ENCODE measurements at places on chromosomes 5 and 9. TPM values are rescaled to one million over a fixed set of nuclear protein-coding genes. Genes with fewer than 3 reads are reported as not detected.

- no peak for DNase-seq
These were observed 975.4 kb downstream of the NR2F1-AS1 start for GRCh38 chr5:92605591-92605990.

ESM1 gene
- total RNA-seq, result 0.56 TPM

- no peak for DNase-seq
These were observed 42.2 kb downstream of the SECISBP2 start for GRCh38 chr9:89360465-89360864.

DNA sequence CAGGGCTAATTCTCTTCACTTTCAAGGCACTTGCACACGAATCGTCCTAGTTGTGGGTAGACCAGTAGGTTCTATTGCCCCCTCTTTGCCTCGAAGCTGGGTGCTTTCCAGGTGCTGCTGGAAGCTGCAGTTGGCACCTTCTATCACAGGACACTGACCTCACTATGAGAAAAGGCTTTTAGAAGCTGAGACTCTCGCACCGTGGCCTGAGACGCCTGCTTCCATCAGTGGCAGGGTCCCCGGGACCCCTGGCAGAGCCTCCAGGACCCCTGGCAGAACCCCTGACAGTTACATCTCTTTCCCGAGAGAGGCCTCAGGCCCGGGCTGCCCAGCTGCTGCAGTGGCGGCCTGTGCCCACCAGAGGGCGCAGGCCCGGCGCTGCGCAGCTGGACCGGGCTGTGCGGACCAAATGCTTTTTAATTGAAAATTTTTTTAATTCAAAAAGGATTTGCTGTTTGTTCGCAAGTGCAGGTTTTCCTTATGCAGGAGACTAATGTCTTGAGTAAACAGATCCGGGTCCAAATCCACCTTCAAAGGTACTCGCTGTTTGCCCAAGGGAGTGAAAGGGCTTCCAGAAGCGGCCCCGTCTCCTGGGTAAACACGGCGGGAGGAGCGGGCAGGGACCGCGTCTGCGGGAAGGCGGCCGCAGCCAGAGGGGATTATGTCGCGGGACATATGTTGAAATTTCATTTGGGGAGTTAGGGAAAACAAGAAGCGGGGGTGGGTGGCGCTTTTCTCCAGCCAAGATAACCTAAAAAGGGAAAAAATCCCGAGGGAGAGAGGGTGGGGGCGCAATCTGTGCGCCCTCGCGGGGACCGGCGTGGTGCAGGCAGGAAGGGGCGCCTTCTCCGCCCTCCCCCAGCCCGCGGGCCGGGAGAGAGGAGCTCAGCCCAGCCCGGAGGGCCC, 114.5 kb upstream of the LMX1B start:
- peak; percentile 49 for DNase-seq

- DNase-seq, result no peak
These were observed 1085.6 kb upstream of the WWC1 start for GRCh38 chr5:167205881-167206280.

DNA sequence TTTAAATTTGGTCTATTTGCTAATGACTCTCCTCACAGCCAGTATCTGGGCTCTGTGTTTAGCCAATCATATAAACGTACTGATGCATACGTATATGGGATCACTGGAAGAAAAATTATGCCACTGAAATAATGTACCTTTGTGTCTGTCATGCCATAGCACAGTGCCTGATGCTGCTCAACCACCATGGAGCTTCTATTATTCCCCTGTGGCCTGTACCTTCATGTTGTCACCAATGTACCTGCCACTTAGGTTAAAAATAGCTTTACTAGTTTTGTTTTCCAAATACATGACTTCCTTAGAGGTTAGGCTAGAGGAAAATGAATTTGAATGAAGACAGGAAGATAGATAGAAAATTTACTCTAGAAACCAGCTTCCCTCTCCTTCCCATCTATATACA, 34.6 kb downstream of the HACD4 start:
- no peak for DNase-seq

CSF2 gene
- total RNA-seq, result 128 TPM

DNA sequence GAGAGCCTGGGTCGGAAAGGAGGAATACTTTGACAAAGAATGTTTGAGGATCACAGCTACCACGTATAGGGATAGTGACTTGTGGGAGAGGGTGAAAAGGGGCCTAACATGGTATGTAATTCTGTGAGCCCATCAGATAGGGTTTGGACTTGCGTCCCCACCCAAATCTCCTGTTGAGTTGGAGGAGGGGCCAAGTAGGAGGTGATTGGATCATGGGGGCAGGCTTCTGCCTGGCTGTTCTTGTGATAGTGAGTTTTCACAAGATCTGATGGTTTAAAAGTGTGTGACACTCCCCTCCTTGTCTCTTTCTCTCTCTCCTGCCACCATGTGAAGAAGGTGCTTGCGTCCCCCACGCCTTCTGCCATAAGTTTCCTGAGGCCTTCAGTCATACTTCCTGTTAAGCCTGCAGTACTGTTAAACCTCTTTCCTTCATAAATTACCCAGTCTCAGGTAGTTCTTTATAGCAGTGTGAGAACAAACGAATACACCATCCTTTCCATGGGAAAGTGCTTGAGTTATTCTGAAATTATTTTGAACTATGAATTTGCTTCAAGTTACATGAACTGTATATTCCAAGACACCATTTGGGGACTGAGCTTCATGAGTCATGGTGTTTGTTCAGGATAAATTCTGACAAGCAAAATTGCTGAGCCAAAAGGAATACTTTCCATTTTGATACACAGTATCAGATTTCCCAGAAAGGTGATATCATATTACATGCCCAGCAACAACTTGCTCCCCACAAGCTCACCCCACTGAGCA, 68.8 kb upstream of the SSBP2 start:
- no peak for DNase-seq

MEIKIN gene
- total RNA-seq, result 2.1 TPM

- no peak for DNase-seq
These were observed 27.6 kb upstream of the NKD2 start for GRCh38 chr5:980966-981365.

DNA sequence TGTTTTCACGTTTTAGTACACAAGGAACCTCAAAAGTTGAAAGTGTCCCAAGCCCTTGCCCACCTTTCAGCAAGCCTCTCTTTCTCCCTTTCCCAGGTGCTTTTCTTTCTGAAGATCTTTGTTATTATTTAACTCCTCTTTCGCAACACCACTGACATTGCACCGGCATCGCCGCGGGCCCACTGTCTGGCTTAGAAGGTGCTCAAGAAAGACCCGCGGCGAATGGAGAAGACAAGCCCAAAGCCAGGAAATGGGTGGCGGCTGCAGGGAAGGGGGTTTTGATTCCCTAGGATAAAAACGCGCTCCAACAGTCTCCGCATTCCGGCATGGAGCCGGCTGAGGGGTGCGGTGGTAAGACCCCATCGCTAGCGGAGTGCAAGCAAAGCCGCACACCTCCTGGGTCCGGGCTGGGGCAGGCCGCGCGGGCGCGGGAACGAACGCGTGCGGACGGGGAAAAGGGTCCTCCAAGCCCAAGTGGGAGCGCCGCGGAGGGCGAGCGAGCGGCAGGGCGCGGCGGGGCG, 404 bp upstream of the AFAP1L1 start:
- no peak for DNase-seq

- no peak for DNase-seq
These were observed at the start of gene GDNF for GRCh38 chr5:37839407-37840052. TSS of gene GDNF (minus strand) at chr5:37840041. CDS start at chr5:37834796, 5,245 bp downstream.

SH3TC2 gene
- not detected for total RNA-seq

DNA sequence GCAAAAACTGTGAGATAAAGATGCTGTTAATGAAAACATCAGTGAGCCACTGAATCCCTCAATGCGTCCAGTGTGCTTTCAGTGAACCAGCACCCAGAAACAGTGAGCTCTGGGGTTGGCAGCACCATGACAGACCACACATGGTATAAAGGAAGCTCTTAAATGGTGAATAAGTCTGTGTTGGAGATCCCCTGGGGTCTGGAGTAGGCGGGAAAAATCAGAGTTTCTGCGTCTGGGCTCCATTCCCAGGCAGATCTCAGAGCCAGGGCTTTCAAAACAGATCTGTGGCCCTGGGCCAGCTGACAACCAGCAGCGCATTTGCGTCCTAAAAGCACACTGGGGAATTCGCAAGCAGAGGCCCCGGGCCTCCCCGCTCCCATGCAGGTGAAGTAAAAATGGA, 233.5 kb downstream of the FRMD3 start:
- no peak for DNase-seq

DNA sequence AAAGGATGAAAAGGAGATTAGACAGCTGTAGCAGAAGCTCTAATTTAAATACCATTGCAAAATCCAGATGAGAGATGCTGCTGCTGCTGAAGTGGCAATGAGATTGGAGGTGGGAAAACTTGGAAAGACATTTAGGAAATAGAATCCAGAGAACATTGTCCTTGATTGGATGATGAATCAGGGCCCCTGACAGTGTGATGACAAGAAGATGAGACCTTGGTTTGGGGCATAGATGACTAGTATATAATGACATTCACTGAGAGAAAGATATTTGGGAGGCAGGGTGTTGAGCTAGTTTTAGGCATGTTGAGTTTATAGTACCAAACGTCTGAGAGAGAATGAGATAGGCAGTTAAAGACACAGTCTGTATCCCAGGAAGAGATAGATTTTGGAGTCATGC, 311.5 kb upstream of the MPDZ start:
- DNase-seq, result no peak

DNA sequence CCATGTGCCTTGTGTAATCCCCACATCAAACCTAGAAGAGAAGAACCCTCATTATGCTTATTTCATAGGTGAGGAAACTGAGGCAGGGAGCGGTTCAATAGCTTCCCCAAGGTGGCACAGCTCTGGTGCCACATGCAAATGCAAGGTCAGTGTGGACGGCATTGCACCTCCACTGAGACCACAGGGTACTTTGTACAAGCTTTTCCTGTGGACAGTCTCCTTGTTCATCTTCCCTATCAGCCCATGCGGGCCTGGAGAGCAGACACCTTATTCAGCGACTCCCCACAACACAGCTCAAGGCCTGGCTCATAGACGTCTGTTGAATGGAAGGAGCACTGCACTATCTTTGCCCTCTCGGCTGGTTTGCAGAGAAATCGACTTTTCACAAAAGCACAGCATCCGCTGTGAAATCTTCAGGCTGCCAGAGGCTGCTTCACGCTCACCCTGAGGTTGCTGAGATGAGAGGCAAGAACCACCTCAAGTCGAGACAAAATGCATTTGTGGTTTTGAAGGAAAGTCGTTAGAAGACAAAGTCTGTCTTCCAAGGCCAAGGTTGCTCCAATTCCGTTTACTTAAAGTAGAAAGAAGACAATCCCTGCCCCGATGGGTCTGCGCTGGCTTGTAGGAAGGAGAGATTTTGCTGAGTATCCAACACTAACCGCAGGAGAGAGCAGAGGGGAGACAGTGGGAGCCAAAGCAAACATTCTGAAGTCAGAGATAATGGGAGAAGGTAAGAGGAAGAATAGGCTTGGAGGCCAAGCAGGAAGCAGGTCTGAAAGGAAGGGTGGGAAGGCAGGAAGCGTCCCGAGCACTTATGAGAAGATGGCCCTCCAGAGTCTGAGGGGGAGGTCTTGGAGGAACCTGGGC, 34.2 kb upstream of the STRBP start:
- DNase-seq, result no peak

DNA sequence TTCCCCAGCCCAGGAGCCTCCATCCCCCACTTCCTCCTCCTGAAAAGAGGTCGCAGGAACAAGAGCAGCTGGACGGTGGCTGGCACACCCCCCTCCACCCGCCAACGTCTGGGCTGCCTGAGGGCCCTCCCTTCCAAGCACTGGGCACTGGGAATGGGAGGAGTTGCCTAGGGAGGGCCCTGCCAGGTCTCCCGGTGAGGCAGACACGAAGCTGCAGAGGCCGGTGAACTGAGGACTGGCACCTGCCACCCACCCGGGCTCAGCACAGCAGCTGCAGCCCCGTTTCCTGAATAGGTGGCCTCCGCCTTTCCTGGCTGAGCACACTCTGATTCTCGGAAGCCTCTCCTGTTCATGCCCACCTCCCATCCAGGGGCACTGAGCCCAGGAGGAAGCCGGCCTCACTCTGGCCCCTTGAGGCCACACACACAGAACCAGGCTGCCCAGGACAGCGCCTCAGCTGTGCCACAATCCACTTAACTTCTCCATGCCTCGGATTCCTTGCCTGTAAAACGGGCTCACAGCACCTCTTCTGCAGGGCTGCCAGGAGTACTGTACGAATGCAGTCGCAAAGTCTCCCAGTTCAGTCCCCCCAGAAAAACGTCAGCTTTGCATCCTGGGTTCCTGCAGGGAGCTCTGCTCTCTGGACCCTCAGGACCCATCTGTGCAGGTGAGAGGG, 1.3 kb downstream of the NPDC1 start:
- no peak for DNase-seq

- DNase-seq, result no peak
These were observed 29.0 kb downstream of the RGS3 start for GRCh38 chr9:113492343-113493202.

- no peak for DNase-seq
These were observed 10.8 kb downstream of the KCNV2 start for GRCh38 chr9:2727966-2728613.

NSD1 gene
- total RNA-seq, result 54.6 TPM

GRCh38 chr5:112978836-112979235, 2.2 kb downstream of the DCP2 start:
- DNase-seq, result no peak

FGF10 gene
- not detected for total RNA-seq

DNA sequence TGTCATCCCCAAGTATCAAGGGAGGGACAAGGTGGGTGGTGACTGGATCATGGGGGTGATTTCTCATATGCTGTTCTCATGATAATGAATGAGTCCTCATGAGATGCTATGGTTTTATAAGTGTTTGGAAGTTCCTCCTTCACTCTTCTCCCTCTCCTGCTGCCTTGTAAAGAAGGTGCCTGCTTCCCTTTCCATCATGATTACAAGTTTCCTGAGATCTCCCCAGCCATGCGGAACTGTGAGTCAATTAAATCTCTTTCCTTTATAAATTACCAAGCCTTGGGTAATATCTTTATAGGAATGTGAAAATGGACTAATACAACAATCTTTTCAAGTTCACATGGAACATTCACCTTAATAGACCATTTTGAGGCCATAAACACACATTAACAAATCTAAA, 21.5 kb upstream of the DOCK2 start:
- no peak for DNase-seq

DNA sequence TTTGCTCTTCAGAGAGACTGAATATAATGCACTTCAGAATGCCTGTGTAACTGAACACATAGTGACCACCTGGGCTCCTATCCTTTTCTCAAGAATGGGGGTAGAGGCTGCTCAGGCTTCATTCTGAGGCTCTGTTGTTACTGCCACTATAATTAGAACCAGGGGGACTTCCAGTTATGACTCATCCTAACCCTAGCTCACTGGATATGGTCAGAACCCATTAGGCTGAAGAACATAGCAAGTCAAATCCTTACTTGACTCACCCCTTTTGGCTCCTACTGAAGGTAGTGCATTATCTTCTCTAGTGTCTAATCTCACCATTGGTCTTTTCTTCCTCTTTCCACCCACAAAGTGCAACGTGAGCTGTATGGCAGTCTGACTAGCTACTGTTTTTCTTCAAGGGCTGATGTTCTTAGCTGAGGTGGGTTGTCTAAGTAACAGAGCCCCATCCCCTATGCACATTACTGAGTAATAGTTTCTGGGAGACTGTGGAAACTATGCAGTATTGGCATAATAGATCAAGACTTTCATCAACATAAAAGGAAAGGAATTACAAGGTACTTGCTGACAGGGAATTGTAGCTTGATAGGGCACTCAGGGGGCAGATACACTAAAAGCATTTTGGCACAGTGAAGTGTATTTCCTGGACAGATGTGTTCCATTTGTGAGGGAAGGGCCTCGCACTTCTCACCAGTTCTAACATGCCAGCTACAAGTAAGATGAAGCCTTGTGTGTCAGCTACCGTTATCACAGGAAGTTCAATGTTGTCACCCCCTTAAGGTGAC, 431.0 kb upstream of the MEF2C start:
- DNase-seq, result no peak

All from activated CD4-positive, alpha-beta memory T cell treated with anti-CD3 and anti-CD28 coated beads for 36 hours (primary cell).